NCI-H2171 treated with DMSO at 0.1 percent for 48 hours (cell line): ENCODE measurements at places on chromosomes 6 and 20.

DNA sequence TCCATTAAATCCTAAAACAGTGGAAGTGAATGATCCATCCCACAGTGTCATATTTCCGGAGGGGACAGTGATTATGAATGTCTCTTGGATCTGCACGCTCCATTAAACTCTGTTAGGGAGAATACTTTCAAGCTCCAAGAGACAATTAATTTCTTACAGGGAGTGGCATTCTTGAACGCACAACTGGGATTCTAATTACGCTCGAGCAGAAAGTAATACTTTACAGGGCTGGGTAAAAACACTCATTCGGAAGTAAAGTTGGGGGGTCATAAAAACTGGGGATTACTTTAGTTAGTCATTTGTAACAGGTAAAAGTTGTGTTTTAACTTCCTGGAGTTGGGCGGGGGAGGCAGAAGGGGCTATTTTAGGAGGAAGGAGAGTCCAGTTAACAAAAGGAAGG lies 151.8 kb downstream of the ZFP64 start:
- DNase-seq = peak; percentile 54

DNA sequence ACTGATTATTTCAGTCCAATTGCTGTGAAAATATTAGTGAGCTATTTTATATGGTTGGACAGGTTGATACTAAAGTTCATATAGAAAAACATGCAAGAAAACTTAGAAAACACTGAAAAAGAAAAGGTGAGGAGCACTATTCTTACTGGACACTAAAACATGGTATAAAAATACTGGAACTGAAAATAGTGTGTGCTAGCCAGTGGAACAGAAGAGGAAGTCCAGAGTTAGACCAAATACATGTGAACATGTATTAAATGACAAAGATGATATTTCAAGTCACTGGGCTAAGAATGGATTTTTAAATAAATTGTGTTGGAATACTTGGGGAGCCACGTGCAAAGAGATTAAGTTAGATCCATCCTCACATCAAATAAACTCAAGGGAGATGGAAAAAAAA lies 218.5 kb downstream of the TMEM242 start:
- no peak for DNase-seq

DNA sequence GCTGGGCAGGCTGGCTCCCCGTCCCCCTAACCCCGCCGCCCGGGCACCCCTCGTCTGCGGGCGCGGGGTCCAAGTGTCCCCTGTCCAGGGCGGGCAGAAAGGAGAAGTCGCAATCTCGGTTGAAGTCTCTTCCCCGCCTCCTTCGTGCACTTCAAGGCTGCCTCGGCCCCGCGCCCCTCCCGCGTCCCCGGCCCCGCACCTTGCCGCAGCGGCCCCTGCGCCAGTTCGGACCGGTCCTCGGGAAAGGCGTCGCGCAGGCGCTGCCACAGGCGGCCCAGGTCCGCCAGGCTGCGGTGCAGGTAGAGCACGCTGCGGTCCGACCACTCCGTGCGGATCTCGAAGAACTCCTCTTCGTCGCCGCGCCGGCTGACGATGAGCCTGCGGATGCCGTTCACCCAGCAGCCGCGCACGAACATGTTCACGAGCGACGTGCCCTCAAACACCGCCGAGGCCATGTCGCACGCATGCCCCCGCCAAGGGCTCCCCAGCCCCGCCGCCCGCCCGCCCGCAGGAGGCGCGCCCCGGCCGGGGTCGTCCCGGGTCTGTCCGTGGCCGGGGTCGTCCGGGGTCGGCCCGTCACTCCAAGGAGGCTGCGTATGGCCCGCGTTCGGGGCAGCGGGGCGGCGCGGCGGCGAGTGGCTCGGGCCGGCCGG lies at the start of gene PXDC1:
Gene PXDC1 (minus strand): TSS at position 637 of the 653 bp plus-strand sequence. CDS start 182 bp downstream, at position 455.
- DNase-seq = peak; percentile 18

- no peak for DNase-seq
Observed at GRCh38 chr6:170480050-170480692, 72.9 kb downstream of the PSMB1 start.

- no peak for DNase-seq
Observed at GRCh38 chr20:48773837-48774418, 53.9 kb downstream of the PREX1 start.

DNA sequence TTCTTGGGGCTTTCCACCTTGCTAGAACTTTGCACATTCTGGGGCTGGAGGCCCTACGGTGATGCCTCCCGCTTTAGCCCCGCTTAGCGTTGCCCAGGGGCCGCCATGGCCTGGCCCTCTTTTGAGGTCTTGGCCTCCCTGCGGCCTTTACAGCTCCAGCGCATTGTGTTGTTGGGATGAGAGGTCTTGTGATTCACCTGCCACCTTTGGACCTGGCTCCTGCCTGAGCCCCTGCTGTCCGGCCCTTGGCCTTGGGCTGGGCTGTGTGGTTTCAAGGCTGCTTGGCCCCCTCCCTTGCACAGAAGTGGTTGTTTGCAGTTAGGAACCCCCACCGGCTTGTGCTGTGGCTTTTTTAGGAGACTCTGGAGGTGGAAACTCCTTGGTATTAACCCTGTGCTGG lies 61.0 kb upstream of the CDH4 start:
- no peak for DNase-seq

DNA sequence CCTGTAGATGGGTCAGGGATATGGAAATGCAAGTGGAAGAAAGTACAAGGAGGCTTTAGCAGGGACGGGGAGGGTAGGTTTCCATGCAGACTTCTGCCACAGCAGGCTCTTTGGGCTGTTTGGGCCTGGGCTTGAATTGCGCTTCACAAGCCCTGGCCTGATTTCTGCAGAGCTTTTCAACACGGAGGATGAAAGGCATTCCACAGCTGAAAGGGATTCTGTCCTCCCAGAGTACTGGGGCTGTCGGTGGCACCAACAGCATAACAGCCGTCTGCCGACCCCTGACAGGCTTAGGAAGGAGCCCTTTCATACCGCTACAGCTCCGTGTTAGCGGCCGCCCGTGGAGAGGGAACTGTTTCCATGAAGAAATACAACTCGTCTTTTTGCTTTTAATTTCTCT lies 22.9 kb upstream of the TBC1D7 start:
- DNase-seq = no peak

DNA sequence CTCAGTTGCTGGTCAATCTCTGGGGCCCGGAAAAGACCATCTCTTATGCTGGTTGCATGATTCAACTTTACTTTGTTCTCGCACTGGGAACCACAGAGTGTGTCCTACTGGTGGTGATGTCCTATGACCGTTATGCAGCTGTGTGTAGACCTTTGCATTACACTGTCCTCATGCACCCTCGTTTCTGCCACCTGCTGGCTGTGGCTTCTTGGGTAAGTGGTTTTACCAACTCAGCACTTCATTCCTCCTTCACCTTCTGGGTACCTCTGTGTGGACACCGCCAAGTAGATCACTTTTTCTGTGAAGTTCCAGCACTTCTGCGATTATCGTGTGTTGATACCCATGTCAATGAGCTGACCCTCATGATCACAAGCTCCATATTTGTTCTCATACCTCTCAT lies 4.3 kb downstream of the OR2J3 start:
- DNase-seq = no peak

DNA sequence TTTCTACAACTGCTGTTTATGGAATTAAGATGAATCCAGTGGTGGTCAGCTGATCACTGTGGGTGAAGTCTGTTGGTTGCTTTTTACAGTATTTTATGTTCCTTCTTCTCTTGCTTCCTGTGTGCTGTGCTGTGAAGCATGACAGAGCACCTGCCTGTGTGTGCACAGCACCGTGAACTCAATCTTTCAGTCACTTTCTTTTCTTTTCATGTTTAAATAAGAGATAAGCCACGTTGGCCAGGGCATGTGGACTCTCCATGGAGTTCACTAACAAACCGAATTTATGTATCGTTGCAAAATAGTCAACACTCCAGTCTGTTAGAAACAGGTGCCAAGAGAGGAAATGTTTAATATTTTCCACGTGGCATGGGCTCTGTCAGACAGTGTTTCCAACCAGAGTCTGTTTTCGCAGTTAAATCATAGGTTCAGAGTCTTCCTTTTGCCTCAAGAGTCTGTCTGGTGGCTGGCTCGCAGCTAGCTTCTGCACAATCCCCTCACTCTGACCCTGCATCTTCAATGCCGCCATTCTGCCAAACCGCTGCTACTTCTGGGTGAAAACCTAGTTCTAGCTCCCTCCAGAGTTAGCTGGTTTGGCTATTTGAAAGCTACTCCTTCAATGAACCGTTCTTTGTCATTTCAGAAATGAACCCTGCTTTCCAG lies 73.2 kb downstream of the QRSL1 start:
- peak; percentile 68 for DNase-seq
